ENCODE measurements at places on chromosomes 3 and 15.

DNA sequence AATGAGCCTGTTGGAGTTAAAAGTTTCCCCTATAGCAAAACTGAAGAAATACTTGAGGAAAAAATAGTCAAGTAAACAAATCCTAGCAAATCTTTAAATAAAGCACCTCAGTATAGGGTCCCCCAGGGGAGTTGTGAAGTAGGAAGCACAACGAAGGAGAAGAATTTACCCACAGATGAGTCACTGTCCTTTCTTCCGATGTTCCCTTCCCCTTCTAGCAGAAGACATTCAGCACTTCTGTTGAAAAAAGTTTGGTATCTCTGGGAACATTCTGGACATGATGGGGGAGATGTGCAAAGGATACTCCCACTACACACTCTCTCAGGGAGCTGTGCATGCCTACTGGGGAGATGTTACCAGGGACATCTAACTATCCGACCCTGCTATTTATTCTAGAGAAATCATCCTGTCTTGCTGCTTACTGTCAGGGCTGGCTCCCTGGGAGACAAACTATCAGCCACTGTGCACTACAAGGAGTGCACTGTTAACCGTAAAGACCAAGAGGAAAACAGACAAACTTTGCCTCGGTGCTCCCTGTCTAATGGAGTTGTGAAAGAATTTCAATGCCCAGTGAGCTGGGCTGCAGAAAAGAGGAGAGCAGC is 93.8 kb downstream of the RFTN1 start:
- DNase-seq, result no peak

GRCh38 chr3:127071597-127072001 is 88.7 kb downstream of the PLXNA1 start:
- no peak for DNase-seq

DNA sequence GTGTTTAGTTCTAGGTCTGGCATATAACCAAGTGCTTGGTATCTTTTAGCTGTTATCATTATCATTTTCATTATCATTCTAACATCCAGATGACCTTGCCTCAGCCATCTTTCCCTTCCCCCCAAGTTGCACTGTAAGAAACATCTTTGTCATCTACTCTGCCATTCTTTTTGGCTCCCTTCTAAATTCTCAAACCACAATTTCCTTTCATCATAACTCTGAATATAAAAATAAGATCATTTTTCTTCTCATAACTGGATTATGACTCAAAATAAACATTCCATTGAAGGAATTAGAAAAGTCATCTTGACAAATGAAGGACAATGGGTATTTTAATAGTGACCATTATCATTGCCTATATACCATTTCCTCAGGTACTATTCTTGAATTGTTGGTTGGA is 786.2 kb downstream of the AGBL1 start:
- DNase-seq, result no peak

DNA sequence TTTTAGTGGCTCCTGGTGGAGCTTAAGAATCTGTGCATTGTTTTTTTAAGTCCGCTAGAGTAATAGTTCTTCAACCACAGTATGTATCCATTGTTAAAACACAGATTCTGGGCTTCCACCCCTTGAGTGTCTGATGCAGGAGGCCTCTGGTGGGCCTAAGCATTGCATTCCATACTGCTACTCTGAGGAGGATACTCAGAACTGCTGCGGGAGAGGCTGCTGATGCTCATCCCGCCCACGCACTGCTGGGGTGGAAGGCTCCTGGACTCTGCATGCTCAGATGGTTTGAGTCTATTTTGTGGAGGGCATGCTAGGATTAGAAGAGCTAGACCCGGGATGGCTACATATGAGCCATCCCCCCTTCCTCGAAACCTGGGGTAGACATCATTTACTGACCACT is 74.4 kb downstream of the THSD4 start:
- DNase-seq, result no peak

GRCh38 chr3:18866899-18867298 is 281.4 kb upstream of the KCNH8 start:
- no peak for DNase-seq

DNA sequence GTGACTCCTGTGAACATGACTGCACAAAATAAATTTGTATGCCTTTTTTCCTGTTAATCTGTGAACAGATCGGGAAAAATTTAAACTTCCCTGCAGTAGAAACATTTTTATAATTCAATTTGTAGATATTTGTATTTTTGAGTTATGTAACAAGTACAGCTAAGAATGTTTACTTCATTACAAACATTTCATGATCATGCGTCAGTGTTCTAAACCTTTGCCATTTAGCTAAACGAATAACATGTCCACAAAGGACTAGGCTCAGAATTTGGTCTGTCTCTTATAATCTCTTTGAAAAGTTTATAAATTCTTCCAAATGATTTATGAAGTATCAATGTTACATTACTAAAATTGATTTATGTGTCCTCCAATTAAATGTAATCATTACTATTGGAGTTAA is 17.3 kb upstream of the CRYBG3 start:
- no peak for DNase-seq

DNA sequence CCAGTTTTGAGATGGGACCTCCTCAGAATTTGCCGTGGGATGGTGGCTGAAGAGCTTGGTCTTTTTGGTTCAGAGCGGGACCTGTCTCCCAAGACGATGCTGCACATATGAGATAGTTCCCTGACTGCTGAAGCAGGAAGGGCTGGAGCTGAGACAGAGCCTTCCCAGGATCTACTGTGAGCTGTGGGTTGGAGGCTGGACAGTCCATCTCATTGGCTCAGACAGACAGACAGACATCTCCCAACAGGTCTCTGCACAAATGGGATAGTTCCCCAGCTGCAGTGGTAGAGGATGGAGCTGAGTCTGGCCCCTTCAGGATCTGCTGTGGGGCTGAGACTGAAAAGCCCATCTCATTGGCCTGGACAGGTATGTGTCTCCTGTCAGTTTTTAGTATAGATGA is 1145.6 kb upstream of the CADM2 start:
- no peak for DNase-seq

DNA sequence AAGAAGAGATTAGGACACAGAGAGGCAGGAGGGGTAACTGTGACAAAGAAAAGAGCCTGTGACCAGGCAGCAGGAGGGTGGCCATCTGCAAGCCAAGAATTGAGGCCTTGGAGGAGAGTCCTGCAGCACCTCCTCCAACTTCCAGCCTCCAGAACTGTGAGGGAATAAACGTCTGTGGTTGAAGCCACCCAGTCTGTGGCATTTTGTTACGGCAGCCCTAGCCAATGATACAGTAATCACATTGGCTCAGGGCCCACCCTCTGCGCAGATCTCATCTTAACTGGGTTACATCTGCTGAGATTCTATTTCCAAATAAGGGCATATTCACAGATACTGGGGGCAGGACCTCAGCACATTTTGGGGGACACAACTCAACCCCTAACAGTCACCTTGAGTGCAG is 11.3 kb downstream of the SELENOS start:
- no peak for DNase-seq

- no peak for DNase-seq
Observed at GRCh38 chr15:73799466-73799865, 46.3 kb upstream of the INSYN1 start.

DNA sequence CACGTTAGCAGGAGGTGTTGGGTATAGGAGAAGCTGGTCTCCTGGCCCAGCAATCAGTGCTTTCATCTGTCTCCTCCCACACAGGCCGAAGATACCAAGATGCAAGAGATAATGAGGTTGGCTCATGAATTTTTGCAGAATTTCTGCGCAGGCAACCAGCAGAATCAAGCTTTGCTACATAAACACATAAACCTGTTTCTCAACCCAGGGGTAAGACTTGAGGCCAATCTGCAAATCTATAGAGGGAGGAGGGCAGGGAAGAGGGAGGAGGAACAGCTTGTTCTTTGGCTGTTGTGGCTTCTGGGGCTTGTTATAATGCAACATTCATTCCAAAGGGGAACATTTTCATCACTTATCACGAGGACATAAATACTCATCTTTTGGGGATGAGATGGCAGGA is 195.3 kb downstream of the ITPR1 start:
- no peak for DNase-seq

DNA sequence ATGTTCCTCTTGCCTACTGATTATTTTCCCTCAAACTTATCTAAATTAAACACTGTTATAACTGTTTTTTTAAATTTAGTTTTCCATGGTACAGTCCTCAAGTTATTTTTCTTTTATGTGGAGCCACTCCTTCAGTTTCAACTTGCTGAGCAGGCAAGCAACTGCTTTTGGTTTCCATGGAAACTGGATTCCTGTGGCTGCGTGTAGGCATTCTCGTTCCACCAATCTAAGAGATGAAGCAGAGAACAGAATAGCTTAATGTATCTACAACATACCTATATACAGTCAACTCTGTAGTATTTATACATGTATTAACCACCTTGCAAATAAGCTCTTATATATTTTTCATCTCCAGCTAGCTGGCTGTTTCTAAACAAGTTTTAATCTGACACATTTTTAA is 25.8 kb upstream of the ANXA2 start:
- no peak for DNase-seq

- peak; percentile 10 for DNase-seq
Observed at GRCh38 chr15:22980189-22981050, at the start of gene CYFIP1. TSS of gene CYFIP1 (minus strand) at chr15:22980368. CDS start at chr15:22947285, 33,083 bp downstream.

GRCh38 chr3:183493296-183494045 is 62.0 kb downstream of the KLHL6 start:
- DNase-seq, result no peak

GRCh38 chr3:45795882-45796765 is at the start of gene SLC6A20:
TSS of gene SLC6A20 (minus strand) at chr3:45796536. CDS start at chr3:45796419, 117 bp downstream.
- no peak for DNase-seq

GRCh38 chr3:7573330-7573729 is 712.4 kb downstream of the GRM7 start:
- DNase-seq, result no peak

- no peak for DNase-seq
Observed at GRCh38 chr15:77500989-77501388, 80.3 kb downstream of the HMG20A start.

- no peak for DNase-seq
Observed at GRCh38 chr15:62618432-62618831, 424.1 kb upstream of the TPM1 start.

- DNase-seq, result no peak
Observed at GRCh38 chr15:29825227-29825626, 3.0 kb upstream of the TJP1 start.

DNA sequence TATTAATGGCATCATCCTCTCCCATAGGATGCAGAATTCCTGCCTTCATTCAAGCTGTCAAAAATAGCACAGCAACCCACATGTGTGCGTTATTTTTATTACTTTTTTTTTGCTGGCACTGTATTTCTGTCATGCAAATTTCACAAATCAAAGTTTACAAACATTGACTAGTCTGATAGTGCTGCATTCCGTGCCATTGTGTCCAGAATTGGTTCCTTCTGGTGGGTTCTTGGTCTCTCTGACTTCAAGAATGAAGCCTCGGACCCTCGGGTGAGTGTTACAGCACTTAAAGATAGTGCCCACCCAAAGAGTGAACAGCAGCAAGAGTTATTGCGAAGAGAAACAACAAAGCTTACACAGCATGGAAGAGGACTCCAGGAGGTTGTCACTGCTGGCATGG is 490.2 kb downstream of the GABRG3 start:
- no peak for DNase-seq

- DNase-seq, result no peak
Observed at GRCh38 chr3:8825153-8825825, 55.9 kb upstream of the OXTR start.

- no peak for DNase-seq
Observed at GRCh38 chr3:146577662-146578061, 27.5 kb downstream of the PLSCR5 start.

DNA sequence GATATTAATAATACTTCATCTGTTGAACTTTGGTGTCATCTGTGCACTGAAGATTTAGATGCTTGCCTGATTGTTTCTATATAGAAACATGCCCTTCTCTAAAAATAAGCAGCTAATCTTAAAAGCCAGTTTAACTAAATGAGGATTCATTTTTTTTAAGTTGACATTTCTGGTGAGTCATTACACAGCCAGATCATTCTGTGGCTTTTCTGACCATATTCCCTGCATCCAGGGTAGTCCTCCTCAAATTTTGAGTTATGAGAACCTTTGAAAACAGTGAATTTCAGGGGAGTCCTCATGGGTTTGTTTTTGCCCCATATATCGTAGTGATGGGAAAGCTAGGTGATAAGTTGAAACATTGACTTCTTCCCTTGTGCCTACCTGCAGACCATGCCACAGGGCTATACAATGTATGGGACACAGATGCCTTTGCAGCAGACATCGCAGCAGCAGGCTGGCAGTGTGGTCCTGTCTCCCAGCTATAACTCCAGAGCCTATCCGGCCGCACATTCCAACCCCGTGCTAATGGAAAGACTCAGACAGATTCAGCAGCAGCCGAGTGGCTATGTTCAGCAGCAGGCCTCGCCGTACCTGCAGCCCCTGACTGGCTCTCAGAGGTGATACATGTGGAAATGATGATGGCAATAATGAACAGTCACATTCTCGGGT is 26.5 kb upstream of the P2RY12 start:
- DNase-seq, result no peak

Data from stimulated activated CD4-positive, alpha-beta T cell treated with anti-CD3 and anti-CD28 coated beads, TNF-alpha, amount 100 ng/mL, for 1 hour (primary cell).